Epithelial cell of alveolus of lung (primary cell): ENCODE measurements at places on chromosomes 2 and 18. TPM values are rescaled to one million over a fixed set of nuclear protein-coding genes. Genes with fewer than 3 reads are reported as not detected.

The KCNK3 gene
- total RNA-seq: 3.9 TPM in 1 of 2 replicates, not detected in the other

The L3MBTL4 gene
- 0.24 and 1.3 TPM in 2 replicates for total RNA-seq

The QPCT gene
- total RNA-seq: 4.5 and 24.2 TPM in 2 replicates

The POLR1A gene
- total RNA-seq: 17.3 and 22.8 TPM in 2 replicates

The SLC5A6 gene
- total RNA-seq: 18.3 and 26.0 TPM in 2 replicates

The ACADL gene
- total RNA-seq: under 0.01 TPM in 1 of 2 replicates, not detected in the other

The PROM2 gene
- 0.72 and 1.0 TPM in 2 replicates for total RNA-seq

The DLGAP1 gene
- total RNA-seq: under 0.01 and 0.64 TPM in 2 replicates

The C2orf78 gene
- total RNA-seq: not detected in 2 replicates

The CRYBA2 gene
- total RNA-seq: not detected in 2 replicates

The PROC gene
- total RNA-seq: 0.08 and 0.13 TPM in 2 replicates

The EIF2B4 gene
- total RNA-seq: 25.9 and 29.5 TPM in 2 replicates

The CCDC150 gene
- 1.4 and 2.3 TPM in 2 replicates for total RNA-seq

The LIPG gene
- total RNA-seq: 2.5 and 58.8 TPM in 2 replicates

The SAG gene
- total RNA-seq: not detected in 2 replicates

The TYMS gene
- 39.8 and 41.2 TPM in 2 replicates for total RNA-seq

The TCF23 gene
- total RNA-seq: not detected in 2 replicates

The MTERF4 gene
- total RNA-seq: 23.4 and 36.2 TPM in 2 replicates

The ZNF804A gene
- total RNA-seq: 4.2 and 7.5 TPM in 2 replicates

The DLX1 gene
- total RNA-seq: not detected in 2 replicates

The OTX1 gene
- total RNA-seq: 0.13 TPM in 1 of 2 replicates, not detected in the other

The REV1 gene
- 7.9 and 8.5 TPM in 2 replicates for total RNA-seq
